Fibroblast of lung (primary cell): ENCODE measurements at places on chromosomes 5 and 9. TPM values are rescaled to one million over a fixed set of nuclear protein-coding genes. Genes with fewer than 3 reads are reported as not detected.

DNA sequence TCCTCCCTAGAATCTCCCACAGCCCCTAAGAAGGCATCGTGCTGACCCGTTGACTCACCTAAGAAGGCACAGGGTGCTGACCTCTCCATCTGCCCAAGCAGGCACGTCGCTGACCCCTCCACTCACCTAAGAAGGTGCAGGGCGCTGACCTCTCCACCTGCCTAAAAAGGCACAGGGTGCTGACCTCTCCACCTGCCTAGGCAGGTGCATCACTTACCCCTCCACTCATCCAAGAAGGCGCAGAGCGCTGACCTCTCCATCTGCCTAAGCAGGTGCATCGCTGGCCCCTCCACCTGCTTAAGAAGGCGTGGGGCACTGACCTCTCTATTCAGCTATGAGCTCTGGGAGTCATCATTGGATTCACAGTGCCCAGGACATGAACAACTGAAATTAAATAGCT is 54.4 kb upstream of the FCN1 start:
- no peak for DNase-seq

DNA sequence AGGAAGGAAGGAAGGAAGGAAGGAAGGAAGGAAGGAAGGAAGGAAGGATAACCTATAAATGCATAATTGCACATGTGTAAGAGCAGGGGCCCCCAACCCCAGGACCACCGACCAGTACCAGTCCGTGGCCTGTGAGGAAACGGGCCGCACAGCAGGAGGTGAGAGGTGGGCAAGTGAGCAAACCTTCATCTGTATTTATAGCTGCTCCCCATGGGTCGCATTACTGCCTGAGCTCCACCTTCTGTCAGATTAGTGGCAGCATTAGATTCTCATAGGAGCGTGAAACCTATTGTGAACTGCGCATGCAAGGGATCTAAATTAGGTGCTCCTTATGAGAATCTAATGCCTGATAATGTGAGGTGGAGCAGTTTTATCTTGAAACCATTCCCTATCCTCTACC is 66.1 kb downstream of the SH3RF2 start:
- no peak for DNase-seq

GRCh38 chr5:132487841-132488555 is 2.6 kb downstream of the IRF1 start:
- DNase-seq = no peak

DNA sequence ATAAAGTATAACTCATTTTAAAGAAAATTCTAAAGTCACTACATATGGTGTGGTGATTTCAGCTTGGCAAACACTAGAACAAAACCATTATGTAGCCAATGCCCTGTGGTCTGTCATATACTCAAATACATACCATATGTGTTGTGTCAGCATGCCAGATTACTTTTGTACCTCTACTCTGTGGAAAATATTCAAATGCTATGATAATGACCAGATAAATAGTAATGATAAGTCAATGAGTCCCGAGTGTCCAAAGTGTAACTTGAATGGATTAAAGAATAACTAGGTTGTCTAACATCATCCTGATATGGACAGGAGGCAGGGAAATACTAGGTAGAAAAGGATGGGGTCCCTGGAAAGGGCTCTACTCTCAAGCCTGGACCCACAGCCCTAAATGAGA is 58.0 kb upstream of the IL6ST start:
- no peak for DNase-seq

- DNase-seq = no peak
Observed at GRCh38 chr9:78044886-78045285, 13.3 kb upstream of the GNAQ start.

- no peak for DNase-seq
Observed at GRCh38 chr5:6721442-6721841, 8.2 kb downstream of the TENT4A start.

Gene ABO
- polyA plus RNA-seq = not detected in 2 replicates

Gene ANXA2R
- polyA plus RNA-seq = 0.61 and 1.4 TPM in 2 replicates

Gene MLANA
- not detected in 2 replicates for polyA plus RNA-seq

Gene PCSK5
- polyA plus RNA-seq = 2.5 and 3.1 TPM in 2 replicates
